ENCODE measurements at places on chromosomes 11 and 22.
A peak's percentile ranks its signal among the peaks of the same experiment; 100 is the strongest.

DNA sequence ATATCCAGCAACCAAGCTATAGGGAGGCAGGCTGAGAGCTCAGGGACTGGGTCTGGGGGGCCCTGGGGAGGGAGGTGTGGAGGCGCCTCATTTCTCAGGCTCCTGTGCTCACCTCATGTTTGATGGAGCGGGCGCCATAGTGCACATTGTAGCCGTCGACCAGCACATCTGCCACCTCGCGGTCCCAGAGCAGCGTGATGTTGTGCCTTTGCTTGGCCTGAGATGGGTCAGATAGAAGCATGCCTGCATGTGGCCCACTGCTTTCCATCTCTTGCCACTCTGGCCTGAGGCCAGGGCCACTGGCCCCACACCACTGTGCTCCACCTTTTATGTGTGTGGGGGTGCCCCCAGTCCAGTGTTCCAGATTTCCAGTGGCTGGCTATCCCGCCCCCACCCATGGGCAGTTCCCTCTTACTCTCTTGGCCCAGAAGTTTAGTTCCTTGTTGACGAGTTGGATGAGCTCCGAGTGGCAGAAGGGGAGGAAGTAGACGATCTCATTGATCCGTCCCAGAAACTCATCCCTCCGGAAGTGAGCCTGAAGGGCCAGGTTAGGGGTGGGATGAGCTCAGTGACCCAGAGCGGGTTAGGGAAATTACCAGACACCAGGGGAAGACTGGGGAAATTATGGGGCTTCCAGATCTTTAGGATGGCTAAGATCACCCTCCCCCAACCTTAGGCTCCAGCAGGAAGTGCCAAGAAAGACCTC, 50.1 kb upstream of the PHOX2A start:
- DNase-seq: no peak

GRCh38 chr11:30446520-30446919, 123.6 kb downstream of the ARL14EP start:
- no peak for DNase-seq

- DNase-seq: no peak
These were observed 150.8 kb upstream of the C11orf58 start for GRCh38 chr11:16587670-16588069.

- DNase-seq: no peak
These were observed 24.7 kb downstream of the LAYN start for GRCh38 chr11:111565114-111565720.

DNA sequence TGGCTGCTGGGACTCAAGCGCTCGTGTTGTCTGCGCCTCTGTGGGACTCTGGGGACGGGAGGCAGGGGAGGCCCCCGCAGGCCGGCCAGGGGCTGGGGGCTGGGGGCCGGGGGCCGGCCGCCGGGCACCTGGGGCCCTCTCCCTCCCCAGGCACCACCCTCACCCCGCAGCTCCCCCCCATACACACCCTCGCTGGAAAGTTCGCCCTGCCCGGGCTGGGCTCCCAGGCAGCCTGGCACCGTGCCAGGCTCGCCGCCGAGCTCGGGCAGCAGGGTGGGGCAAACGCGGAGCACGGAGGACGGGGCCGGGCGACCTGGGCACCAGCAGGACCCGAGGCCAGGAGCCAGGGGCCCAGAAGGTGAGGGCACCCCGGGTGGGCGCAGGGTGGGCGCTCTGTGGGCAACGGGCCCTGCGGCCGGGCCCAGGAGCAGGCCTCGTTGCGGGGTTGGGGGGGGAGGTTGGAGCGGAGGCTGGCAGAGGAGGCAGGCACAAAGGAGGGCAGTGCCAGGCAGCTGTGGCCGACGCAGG, 76.7 kb upstream of the WNT7B start:
- peak; percentile 62 for DNase-seq

DNA sequence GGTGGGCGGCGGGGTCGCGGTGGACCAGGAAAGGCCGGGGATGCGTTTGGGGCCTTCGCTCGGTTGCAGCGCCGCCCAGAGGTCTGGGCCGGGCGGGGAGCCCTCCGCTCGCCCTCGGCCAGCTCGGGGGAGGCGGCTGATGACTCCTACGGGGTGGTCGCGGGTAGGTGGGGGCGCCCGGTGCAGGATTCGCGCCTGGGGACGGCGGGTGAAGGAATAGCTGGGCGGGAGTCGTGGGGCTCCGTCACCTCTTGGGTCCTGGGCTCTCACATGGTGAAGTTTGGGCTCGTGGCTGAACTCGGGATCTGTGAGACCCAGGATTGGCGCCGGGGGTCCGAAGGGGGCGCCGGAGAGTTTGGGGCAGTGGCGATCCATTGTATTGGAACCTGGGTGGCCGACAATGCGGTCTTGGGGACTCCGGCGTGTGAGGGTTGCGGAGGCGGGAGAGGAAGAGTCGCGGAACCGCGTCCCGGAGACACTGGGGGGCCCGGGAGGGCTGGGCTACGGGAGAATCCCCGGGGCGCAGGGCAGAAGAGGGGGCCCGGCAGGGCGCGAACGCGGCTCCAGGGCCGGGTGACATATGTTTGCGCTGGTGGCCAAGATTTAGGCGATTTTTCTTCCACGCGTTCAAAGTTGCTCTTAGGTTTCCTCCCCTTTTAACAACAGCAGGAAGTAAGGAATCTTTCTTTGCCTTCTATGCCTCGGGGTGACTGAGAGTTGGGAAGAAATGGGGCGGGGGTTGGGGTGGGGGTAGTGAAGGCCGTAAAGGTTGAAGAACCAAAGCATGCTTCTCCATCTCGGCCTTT, 935 bp downstream of the QSER1 start:
- peak; percentile 39 for DNase-seq

- no peak for DNase-seq
These were observed 81.4 kb downstream of the WNT7B start for GRCh38 chr22:45895436-45896152.

GRCh38 chr11:70071996-70072395, 6.1 kb upstream of the ANO1 start:
- DNase-seq: no peak

DNA sequence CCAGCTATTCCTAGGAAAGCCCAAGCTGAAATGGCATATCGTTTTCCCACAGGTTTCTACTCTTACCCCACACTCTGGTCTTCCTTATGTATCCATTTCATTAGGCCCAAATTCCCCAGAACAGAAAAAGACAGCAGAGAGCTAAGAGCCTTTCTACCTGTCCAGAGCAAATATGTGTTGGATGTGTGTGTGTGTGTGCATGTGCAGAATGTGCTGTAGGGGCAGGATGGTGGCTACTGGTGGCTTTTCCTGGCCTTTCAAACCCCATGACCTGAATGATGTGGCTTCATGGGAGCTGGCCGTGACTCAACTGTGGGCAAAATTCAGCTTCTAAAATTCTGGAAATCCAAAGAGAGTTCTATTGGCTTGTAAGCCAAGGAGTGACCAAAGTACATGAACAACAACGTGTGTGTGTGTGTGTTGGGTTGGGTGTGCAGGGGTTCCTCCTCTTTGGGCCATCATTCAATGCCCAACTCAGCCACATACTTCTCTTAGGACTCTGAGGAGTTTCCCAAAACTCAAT, 421.4 kb upstream of the CADM1 start:
- no peak for DNase-seq

DNA sequence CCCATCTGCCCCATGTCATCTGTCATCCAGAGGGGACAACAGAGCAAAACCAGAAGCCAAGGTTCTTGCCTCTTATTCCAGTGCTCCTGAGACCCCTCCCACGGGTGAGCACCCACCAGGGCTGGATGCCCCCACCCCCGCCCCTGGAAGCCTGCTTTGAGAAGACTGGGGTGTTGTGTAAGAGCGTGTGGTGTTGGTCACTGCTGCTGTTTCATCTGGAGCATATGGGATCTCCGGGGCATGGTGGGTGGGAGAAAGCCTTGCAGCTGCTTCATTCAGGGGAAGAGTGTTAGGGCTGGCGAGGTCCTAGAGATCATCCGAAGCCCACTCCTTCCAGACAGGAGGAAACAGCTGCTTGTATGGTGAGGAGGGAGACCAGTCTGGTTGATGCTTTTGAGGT, 54.1 kb downstream of the CHRDL2 start:
- DNase-seq: no peak

GRCh38 chr11:20443596-20443995, 56.1 kb downstream of the PRMT3 start:
- no peak for DNase-seq

GRCh38 chr11:72615329-72615728, 58.9 kb downstream of the PDE2A start:
- no peak for DNase-seq

DNA sequence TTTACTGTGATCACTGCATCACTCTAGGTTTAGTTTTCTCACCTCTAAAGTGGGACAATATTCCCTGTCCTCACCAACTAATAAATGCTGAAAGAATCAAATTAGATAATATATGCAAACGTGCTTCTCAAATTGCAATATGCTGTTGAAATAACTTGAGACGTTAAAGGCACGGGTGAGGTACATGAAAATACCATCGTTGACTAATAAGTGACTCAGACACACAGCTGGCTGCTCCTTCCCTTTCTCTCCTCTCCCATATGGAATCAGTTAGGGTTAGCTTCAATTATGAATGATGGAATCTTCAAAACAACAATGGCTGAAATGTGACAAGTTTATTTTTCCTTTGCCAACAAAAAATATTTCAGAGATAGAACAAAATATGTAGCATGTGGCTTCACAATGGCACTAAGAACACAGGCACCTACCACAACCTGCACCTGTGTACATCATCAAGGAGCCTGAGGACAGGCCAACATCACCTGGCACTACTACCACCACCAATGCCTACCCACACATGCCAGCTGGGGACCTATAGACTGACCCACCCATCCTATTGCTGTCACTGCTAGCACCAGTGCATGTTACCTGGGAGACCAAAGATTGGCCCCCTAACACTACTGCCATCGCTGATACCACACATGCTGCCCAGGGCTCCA, 13.7 kb downstream of the GDPD4 start:
- DNase-seq: no peak

DNA sequence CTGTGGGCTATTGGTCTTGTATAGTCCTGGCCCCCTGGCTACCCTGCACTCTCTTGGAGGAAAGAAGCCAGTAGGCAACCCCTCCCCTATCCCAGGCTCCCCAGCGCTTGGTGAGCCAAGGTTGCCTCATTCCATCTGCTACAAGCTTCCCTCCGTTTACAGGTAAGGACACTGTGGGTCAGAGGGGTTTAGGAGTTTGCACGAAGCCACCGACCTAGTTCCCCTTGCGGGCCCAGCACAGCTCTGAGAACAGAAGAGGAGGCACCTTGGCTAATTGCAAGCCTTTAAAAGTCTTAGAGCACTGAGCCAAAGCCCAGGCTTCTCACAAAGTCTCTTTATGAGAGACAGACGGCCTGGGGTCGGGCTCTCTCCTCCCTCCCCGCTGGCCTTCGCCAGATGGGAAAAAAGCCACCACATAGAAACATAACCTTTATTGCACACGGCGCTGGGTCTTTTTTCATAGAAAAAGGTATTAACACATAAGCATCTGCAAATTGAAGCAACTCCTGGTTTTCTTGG, 99.8 kb downstream of the CEP164 start:
- DNase-seq: no peak

- DNase-seq: no peak
These were observed 5.1 kb upstream of the RPS3 start for GRCh38 chr11:75394085-75394840.

GRCh38 chr11:91997226-91997625, 227.4 kb upstream of the FAT3 start:
- no peak for DNase-seq

GRCh38 chr11:59931688-59932087, 6.5 kb upstream of the OOSP1 start:
- no peak for DNase-seq

DNA sequence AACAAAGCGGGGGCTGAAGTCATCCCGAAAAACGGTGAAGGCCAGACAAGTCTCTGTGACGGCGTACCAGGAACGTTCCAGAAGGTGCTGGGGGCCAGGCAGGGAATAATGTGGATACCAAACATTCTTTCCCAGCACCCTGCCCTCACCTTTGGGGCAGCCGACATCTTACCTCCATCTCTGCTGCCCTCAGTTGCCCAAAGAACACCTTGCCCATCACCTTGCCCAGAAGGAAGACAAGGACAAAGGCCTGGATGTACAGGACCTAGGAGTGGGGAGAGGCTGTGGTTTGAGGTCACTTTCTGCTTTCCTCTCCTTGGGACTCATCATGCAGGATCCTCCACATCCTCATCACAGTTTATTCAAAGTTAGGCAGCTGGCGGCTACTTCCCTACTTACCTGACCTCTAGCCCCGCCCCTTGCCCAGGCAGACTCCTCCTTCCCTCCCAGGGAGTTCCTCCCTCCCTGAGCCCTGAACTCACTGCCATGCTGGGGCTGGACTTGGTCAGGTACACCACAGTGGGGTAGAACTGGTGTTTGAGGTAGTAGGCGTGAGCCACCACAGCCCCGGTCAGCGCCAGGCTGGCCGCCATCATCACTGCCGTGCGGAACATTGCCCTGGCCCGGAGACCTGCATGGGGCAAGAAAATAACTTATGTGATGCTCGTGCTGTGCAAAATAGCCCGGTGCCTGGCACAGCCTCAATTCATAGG, 1.2 kb downstream of the SYVN1 start:
- no peak for DNase-seq

DNA sequence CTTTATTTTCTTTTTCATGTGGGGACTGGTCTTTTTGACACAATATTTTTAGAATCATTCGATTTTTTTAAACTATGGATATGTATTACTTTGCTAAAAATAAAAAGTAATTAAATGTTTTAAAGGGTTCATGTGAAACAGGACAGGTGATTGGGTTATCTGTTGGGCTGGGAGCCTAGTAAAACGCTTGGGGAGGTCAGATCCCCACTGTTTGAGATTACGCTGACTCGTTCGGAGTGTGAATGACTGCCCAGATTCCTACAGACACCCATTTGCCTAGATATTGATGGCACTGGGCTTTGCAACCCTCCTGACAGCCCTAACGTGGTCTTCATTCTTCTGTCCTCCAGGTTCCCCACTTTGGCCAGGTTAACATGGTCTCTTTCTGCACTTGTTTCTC, 62.9 kb upstream of the UBASH3B start:
- DNase-seq: no peak

GRCh38 chr11:111153194-111153593, 92.3 kb upstream of the POU2AF2 start:
- no peak for DNase-seq

DNA sequence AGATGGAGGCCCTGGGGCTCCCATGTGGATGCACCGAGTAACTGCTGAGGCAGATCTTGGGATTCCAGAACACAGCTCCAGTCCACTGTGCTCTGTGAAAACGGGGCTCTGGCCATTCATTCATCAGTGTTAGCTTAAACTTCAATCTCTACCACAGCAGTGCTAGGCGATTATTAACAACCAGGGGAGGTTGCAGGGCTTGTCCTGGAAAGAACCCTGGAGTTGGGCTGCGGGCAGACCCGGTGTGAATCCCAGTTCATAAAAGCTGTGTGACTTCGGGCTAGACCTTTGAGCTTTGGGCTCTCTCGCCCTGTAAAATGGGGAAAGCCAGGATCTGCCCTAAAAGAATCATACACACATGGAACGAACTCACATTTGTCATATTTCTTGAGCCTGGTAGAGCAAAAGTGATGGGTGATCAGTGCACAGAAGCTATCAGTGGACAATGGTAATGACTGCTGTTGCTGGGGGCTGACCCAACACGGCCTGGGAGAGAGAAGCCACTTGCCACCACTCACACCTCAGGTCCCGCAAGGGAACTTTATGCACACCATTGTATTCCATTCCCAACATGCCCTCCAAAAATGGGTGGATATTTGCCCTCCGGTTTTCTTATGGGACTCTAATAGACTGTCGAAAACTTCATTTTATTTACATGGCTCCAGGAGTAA, 15.6 kb upstream of the CRYBB3 start:
- no peak for DNase-seq

- no peak for DNase-seq
These were observed 63.6 kb upstream of the EMID1 start for GRCh38 chr22:29142116-29142515.
